ENCODE measurements at places on chromosomes 3 and 15.

DNA sequence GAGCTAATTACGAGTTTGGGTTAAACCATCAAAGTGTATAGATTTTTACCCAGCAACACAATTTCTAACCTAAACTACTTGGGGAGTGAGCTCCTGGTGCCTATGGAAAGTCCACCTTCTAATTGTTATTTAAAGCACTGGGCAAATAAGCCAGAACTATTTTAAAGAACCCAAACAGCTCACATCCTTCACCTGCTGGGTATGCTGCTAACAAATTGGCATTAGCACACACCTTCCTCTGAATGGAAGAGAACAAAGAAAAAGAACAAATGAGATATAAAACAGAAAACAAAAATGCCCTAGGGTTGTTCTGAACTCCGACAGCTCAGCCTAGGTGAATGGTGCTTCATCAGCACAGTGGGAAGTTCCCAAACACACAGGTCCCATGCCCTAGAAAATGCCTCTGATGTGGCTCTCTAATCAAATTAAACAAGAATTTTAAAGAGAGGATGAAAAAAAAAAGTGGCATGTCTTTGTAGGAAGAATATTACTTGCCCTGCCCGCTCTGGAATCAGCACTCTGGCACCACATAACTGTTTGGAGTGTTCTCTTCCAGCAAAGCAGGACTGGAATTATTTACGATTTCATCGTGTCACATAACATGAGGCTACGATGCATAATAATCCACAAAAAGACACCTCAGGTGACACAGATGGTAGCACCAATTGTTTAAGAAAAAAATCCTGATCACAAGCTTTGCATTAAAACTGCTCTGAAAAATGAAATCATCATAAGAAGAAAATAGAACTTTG, 334.4 kb downstream of the GBE1 start:
- DNase-seq = no peak

- DNase-seq = no peak
These were observed 120.8 kb downstream of the RFTN1 start for GRCh38 chr3:16392717-16393116.

DNA sequence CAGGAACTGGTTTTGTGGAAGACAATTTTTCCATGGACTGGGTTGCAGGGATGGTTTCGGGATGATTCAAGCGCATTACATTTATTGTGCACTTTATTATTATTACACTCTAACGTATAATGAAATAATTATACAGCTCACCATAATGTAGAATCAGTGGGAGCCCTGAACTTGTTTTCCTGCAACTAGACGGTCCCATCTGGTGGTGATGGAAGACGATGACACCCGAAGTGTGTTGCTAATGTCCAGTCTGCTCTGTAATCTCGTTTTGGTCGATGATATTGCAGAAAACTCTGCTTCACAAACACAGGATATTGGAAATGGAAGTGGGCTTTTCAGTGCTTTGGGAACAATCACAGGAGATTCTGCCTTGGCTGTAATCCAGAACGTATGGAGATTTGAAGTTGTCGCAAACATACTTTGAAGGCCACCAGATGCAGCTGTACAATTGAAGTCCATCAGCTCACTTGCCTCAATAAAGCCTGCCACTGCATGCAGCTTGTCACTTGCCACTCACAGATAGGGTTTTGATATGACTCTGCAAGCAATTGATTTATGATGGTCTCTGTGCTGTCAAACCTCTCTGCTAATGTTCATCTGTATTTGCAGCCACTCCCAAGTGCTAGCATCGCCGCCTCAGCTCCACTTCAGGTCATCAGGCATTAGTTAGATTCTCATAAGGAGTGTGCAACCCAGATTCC, 141.7 kb downstream of the TJP1 start:
- no peak for DNase-seq

DNA sequence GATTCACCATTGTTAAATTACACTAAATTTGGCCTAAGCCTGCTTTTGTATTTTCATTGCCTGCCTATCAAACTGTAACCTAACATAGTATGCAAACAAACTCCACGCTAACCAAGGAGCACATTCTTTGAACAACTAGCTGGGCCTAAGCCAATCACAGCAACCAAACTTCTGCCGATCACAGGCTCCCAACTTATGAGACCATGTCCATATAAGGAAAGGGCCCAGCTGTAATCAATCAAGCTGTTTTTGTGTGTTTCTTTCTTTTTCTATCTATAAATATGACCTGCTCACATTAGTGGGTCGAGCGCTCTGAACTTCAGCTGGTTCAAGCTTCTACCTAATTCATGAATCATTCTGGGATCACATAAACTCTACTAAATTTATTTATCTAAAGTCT, 473.6 kb downstream of the SI start:
- no peak for DNase-seq
